ENCODE measurements at places on chromosomes 5 and 9.

GRCh38 chr5:65262649-65263059, 219.1 kb downstream of the ADAMTS6 start:
- no peak for DNase-seq

DNA sequence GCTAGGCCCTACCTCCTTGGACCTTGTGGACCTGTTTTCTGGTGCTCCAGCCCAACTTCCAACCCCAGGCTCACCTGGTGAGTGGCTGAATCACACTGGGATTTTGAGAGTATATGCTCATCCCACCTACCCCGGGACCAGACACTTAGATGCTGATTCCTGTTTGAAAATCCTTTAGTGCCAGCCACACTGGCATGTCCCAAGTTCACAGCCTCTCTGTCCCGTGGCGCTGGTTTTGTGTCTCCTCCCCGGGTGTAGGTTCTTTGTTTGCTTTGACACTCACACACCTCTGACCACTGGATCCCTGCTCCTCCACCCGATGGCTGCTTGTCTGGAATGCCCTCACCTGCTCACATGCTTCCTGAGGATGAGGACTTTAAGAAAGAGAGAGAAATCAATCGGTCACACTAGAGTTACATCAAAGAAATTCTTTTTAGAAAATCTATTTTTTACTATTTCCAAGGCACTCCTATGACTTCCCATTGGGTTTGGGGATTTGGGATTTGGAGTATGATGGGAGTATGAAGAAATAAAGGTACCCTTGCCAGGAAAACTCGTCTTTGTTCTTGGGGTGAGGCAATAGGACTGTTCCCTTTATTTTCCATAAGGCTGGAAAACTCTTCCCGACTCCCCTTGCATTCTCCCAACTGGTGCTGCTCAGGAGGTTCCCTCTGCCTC, 7.3 kb upstream of the SLC25A48 start:
- no peak for DNase-seq

DNA sequence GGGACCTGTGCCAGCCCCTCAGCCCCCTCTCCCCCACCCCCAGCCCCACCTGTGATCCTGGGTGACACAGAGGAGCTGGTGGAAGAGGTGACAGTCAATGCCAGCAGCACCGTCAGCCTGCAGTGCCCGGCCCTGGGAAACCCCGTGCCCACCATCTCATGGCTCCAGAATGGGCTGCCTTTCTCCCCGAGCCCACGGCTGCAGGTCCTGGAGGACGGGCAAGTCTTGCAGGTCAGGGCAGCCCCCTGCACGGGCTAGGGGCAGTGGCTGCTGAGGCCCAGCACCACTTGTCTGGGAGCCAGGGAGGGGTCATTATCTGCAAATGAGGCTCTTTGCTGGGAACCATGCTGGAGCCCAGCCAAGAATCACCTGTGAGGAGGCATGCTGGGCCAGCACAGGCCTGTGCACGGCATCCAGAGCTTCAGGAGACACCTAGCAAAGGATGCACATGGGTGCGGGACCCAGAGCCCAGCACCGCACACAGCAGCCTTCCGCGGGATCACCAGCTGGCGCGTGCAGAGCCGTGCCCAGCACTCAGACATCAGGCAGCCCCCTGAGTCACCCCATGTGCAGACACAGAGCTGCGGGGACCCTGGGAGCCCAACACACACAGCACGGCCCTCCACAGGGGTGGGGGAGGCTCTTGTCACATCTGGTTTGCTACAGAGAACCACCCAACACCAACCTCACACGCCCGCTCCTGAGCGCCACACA, 62.0 kb upstream of the ASS1 start:
- no peak for DNase-seq

- no peak for DNase-seq
These were observed 161.2 kb downstream of the PDE4D start for GRCh38 chr5:59732301-59732700.

GRCh38 chr5:61423487-61424145, 91.6 kb downstream of the ZSWIM6 start:
- DNase-seq: no peak

DNA sequence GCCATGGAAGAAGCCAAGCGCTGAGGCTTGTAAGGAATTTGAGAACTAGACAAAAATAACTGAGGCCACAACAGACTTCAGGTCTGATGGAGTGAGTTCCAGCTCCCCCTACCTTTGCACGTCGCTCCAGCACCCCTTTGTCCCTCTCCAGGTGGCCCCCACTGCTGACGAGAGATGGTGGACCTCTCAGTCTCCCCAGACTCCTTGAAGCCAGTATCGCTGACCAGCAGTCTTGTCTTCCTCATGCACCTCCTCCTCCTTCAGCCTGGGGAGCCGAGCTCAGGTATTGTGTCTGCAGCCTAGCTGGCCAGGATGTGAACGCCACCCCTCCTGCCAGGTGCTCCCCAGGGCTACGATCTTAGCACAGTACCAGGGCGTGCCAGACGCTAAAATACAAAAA, 5.2 kb downstream of the BTNL9 start:
- DNase-seq: no peak

GRCh38 chr5:172932313-172933017, 26.8 kb upstream of the RPL26L1 start:
- DNase-seq: peak; percentile 38

DNA sequence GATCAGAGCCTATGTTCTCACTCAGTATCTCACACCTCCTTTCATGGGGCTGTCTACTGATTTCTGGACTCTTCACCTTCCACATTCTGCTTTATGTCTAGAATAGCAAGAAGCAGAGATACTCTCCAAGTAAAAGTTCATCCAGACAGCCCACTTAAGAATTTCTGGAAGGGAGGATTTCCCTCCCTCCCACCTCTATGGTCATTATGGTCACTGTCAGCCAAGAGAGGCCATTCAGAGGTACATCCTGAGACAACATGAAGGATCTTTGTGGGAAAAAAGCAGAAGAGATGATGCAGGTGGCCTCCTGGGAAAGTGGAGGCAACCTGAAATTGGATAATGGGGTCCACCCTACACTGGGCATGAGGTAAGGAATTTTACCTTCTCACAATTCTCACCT, 179.5 kb upstream of the ZNF462 start:
- no peak for DNase-seq
